Activated T-cell treated with anti-CD3 and anti-CD28 coated beads, Interleukin-2, amount 50 U/mL, for 72 hours (primary cell): ENCODE measurements at places on chromosomes 7 and 10. TPM values are rescaled to one million over a fixed set of nuclear protein-coding genes. Genes with fewer than 3 reads are reported as not detected.

The DIP2C gene
- 0.70 TPM for total RNA-seq

The SPDYE9 gene
- not detected for total RNA-seq

The TDRD1 gene
- 0.07 TPM for total RNA-seq

The ARHGEF5 gene
- 13.4 TPM for total RNA-seq

The CNNM1 gene
- total RNA-seq, result 0.31 TPM

The CRTAC1 gene
- total RNA-seq, result not detected

The MSS51 gene
- total RNA-seq, result 3.8 TPM

The BMPER gene
- 0.35 TPM for total RNA-seq

The RBP3 gene
- total RNA-seq, result not detected
